ENCODE measurements at places on chromosomes 7 and 10. TPM values are rescaled to one million over a fixed set of nuclear protein-coding genes. Genes with fewer than 3 reads are reported as not detected.

DNA sequence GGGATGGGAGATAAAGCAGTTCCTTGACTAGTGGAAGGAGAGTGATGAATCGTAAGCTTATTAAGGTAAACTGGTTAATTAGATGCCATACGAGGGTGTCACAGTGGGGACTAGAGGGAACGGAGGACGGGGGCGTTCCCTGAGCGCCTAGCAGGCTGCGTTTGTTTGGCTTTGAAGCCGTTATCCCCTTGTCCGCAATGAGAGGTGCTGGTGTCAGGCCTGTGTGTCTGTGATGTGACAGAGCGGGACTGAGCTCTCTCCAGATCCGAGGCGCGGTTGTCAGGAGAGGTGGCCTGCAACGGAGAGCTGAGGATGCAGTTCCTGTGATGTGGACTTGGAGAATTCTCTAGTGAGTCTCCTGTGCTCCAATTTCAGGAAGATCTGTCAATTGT lies 60.0 kb upstream of the PRPS1L1 start:
- H3K4me3 ChIP-seq: peak overlapping the region; percentile 85
- no peak overlapping the region for H3K27ac ChIP-seq
- H3K36me3 ChIP-seq: no peaks in the 10 kb centered on the region
- DNase-seq: no peak
- H3K27me3 ChIP-seq: no peaks in the 10 kb centered on the region

GRCh38 chr7:113878394-113878992 lies 40.3 kb downstream of the PPP1R3A start:
- no peaks in the 10 kb centered on the region for H3K27me3 ChIP-seq

GRCh38 chr10:10844251-10844650 lies 173.4 kb upstream of the CELF2 start:
- DNase-seq: no peak
- H3K27ac ChIP-seq: no peak overlapping the region
- no peak overlapping the region for H3K4me3 ChIP-seq
- no peaks in the 10 kb centered on the region for H3K36me3 ChIP-seq

GRCh38 chr10:35795131-35795824 lies 153.2 kb upstream of the FZD8 start:
- H3K36me3 ChIP-seq: no peaks in the 10 kb centered on the region
- no peak for DNase-seq
- H3K27ac ChIP-seq: peak overlapping the region; percentile 23
- no peak overlapping the region for H3K4me3 ChIP-seq

- no peaks in the 10 kb centered on the region for H3K36me3 ChIP-seq
- peaks cover 78% of the 10 kb centered on the region for H3K27me3 ChIP-seq
- no peak for DNase-seq
- no peaks in the 10 kb centered on the region for H3K4me1 ChIP-seq
- H3K4me3 ChIP-seq: no peak overlapping the region
- no peak overlapping the region for H3K27ac ChIP-seq
Observed at GRCh38 chr10:45227456-45227855, 88.0 kb downstream of the OR13A1 start.

GRCh38 chr7:74018246-74018895 lies 9.6 kb upstream of the ELN start:
- peaks cover 25% of the 10 kb centered on the region for H3K27me3 ChIP-seq
- no peak overlapping the region for H3K4me3 ChIP-seq
- no peak for DNase-seq
- H3K27ac ChIP-seq: no peak overlapping the region
- H3K36me3 ChIP-seq: no peaks in the 10 kb centered on the region

DNA sequence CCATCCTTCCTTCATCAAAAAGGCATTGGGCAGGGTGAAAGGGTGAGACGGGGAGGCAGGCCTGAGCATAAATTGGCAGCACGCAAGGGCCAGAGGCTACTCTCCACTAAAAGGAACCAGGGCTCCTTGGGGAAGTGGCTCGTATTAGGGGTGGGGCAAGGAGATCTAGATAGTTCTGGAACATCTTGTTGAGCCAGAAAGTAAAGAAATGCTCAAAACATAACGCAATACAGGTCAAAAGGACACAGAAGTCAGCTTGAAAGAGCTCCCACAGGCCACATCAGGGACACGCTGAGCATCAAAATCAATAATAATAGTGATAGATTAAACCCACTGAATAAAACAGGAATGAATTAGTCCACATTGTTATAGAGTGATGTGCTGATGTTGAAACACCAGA lies 203.1 kb downstream of the ELMO1 start:
- no peaks in the 10 kb centered on the region for H3K27me3 ChIP-seq
- H3K4me3 ChIP-seq: no peak overlapping the region
- DNase-seq: no peak
- no peak overlapping the region for H3K27ac ChIP-seq

DNA sequence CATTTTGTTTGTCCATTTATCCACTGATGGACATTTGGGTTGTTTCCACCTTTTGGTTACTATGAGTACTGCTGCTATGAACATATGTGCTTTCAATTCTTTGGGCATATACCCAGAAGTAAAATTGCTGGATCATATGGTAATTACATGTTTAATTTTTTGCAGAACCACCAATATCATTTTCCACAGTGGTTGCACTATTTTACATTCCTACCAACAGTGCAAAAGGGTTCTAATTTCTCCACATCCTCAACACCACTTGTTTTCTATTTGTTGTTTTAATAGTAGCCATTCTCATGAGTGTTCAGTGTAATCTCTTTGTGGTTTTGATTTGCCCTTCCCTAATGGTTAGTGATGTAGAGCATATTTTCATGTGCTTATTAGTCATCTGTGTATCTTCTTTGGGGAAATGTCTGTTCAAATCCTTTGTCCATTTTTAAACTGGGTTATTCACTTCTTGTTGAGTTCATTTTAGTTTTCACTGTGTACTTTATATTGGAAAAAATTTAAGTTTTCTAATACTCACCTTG lies 101.9 kb downstream of the HIBADH start:
- no peak overlapping the region for H3K4me3 ChIP-seq
- DNase-seq: no peak

DNA sequence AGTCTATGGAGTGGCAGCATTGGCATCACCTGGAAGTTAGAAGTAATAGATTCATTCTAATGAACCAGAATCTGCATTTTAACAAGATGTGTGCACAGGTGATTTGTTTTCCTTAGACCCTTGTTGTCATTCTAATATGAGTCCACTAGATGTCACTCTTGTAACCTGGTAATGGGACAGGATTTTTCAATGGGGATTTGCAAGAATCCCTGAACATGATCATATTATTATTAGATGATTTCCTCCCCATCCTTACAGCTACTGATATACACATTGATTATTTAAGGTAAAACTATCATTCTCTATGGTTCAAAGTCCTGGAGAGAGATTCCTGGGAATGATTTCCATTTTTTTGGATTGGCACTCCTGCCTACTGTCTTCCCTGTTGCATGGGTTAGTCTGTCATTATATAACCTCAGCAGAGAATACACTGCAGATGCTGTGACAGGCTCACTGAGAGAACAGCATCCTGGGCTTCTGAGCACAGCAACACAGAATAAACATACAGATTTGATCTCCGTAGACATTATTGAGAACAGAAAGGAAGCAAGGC lies 194.9 kb downstream of the SUGCT start:
- no peaks in the 10 kb centered on the region for H3K4me1 ChIP-seq
- no peaks in the 10 kb centered on the region for H3K27me3 ChIP-seq
- DNase-seq: no peak
- H3K36me3 ChIP-seq: no peaks in the 10 kb centered on the region
- H3K27ac ChIP-seq: no peak overlapping the region

DNA sequence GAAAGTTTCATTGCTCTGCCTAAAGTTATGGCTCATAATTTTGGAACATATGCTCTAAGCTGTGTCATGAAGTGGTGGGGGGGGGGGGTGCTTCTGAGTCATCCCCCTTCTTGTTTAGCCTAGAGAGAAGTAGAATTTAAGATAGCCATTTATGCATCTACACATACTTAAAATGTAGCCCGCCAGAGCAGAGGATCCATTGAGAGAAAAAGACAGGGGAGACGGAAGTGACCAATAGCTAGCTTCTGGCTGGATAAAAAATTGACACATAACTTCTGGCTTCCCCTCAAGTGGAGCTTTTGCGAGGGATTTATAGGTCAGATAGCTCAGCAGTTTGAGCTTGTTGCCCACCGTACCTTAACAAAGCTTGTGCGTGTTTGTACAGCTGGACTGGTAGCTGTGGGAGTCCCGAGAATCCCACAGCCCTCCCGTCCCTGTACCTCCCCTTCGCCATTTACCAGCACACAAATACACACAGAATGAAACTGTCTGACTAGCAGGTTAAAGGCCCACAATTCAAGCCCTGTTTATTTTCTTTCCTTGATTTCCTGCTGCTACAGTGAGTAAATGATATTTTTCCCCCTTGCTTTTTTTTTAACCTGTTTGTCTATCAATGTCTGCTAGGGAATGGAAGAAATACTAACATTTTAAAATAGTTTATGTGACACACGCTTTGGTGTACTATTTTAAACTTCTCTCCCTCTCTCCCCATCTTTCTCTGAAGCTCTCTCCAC lies 232.6 kb upstream of the FERD3L start:
- H3K27me3 ChIP-seq: no peaks in the 10 kb centered on the region
- no peak overlapping the region for H3K4me3 ChIP-seq
- no peaks in the 10 kb centered on the region for H3K36me3 ChIP-seq
- H3K27ac ChIP-seq: no peak overlapping the region

- H3K27ac ChIP-seq: no peak overlapping the region
- no peaks in the 10 kb centered on the region for H3K27me3 ChIP-seq
- H3K4me1 ChIP-seq: no peaks in the 10 kb centered on the region
- peaks cover 49% of the 10 kb centered on the region for H3K36me3 ChIP-seq
- DNase-seq: no peak
Observed at GRCh38 chr7:16626388-16626787, 19.2 kb downstream of the ANKMY2 start.

- peaks cover 30% of the 10 kb centered on the region for H3K36me3 ChIP-seq
- H3K27ac ChIP-seq: no peak overlapping the region
- H3K4me1 ChIP-seq: no peaks in the 10 kb centered on the region
- no peak overlapping the region for H3K4me3 ChIP-seq
Observed at GRCh38 chr10:121952226-121952625, 22.8 kb downstream of the NSMCE4A start.

DNA sequence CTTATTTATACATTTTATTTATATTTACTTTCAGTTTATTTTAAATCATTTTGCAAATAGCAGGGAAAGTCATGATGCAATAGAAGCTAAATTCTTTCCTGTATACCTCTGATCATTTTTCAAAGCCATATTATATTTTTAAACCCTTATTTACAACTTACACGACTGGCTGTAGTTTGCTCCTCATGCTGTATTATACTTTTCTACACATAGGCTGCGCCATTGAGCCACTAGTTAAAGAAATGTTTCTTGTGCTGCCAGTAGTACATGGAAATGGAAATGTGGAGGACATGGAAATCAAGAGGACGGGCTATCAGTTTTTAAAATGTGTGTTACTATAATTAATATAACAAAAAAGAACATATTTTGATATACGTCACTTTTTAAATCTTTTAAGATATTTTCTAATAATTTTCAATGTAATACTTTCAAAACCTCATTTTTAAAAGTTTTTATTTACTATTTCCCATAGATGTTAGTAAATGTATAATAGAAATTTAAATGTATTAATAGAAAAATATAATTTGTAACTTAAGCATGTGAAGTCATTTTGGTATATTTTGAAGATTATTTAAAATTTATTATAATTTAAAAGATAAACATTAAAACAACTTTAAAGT lies 118.5 kb downstream of the VTI1A start:
- no peak for DNase-seq
- no peaks in the 10 kb centered on the region for H3K36me3 ChIP-seq
- H3K27me3 ChIP-seq: no peaks in the 10 kb centered on the region
- no peak overlapping the region for H3K27ac ChIP-seq
- H3K4me1 ChIP-seq: no peaks in the 10 kb centered on the region
- no peak overlapping the region for H3K4me3 ChIP-seq

GRCh38 chr7:92737706-92738105 lies 98.7 kb downstream of the CDK6 start:
- no peak overlapping the region for H3K27ac ChIP-seq
- no peak for DNase-seq
- no peaks in the 10 kb centered on the region for H3K36me3 ChIP-seq
- no peaks in the 10 kb centered on the region for H3K27me3 ChIP-seq
- H3K4me1 ChIP-seq: peaks cover 38% of the 10 kb centered on the region
- no peak overlapping the region for H3K4me3 ChIP-seq

GRCh38 chr7:116283595-116284204 lies 73.4 kb downstream of the TES start:
- H3K27ac ChIP-seq: no peak overlapping the region
- H3K36me3 ChIP-seq: no peaks in the 10 kb centered on the region
- H3K27me3 ChIP-seq: no peaks in the 10 kb centered on the region
- H3K4me1 ChIP-seq: peaks cover 22% of the 10 kb centered on the region
- no peak overlapping the region for H3K4me3 ChIP-seq

MOGAT3 gene
- total RNA-seq: not detected

UROS gene
- total RNA-seq: 80.4 TPM

PON2 gene
- 36.5 TPM for total RNA-seq

Data from left ventricle myocardium inferior (tissue), 1 donor.